ENCODE measurements at places on chromosomes 5 and 9. TPM values are rescaled to one million over a fixed set of nuclear protein-coding genes. Genes with fewer than 3 reads are reported as not detected.

DNA sequence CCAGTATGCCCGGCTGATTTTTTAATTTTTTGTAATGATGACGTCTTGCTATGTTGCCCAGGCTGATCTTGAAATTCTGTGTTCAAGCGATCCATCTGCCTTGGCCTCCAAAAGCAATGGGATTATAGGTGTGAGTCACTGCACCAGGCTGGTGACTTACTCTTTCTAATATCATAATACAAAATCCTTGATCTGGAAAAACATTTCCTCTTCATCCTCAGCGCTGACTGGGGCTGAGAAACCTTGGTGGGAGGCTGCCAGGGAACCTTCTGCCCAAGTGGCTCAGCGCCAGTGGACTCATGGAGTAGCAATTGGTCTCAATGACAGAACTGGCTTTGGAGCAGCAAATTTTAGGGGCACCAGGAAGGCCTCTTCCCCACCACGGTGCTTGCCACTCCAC lies 17.5 kb upstream of the SEMA4D start:
- H3K27ac ChIP-seq: no peak overlapping the region
- no peak overlapping the region for H3K4me3 ChIP-seq
- H3K4me1 ChIP-seq: peaks cover 8% of the 10 kb centered on the region
- H3K27me3 ChIP-seq: peaks cover 11% of the 10 kb centered on the region
- no peak for DNase-seq
- no peaks in the 10 kb centered on the region for H3K36me3 ChIP-seq

Gene TLE1
- total RNA-seq: 40.5 TPM

Gene FOXD4L6
- 0.48 TPM for total RNA-seq

GRCh38 chr9:36888551-36888950 lies 145.5 kb downstream of the PAX5 start:
- peaks cover 5% of the 10 kb centered on the region for H3K27me3 ChIP-seq
- H3K27ac ChIP-seq: no peak overlapping the region
- H3K36me3 ChIP-seq: no peaks in the 10 kb centered on the region
- no peak overlapping the region for H3K4me3 ChIP-seq

Gene GRIN1
- total RNA-seq: 0.14 TPM

Gene PGM5
- total RNA-seq: 0.43 TPM

DNA sequence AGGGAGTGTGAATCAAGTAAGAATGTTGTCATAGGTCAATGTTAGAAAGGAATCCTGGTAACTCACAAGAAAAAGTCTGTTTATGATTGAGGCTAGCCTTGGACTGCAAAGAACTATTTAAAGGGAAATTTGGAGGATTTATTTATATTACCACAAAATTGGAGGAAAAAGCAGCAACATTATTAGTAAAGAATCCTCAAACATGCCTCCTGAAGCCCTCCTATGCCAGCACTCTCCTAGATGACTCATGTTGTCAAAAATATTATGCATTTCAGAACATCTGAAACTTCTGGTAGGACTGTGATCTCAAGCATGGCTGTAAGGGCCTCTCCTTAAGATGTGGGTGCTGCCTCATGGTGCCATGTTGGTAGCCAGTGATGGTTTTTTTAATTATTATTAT lies 628.5 kb downstream of the CHSY3 start:
- no peak overlapping the region for H3K4me3 ChIP-seq
- H3K36me3 ChIP-seq: no peaks in the 10 kb centered on the region
- DNase-seq: no peak
- peaks cover 3% of the 10 kb centered on the region for H3K4me1 ChIP-seq

DNA sequence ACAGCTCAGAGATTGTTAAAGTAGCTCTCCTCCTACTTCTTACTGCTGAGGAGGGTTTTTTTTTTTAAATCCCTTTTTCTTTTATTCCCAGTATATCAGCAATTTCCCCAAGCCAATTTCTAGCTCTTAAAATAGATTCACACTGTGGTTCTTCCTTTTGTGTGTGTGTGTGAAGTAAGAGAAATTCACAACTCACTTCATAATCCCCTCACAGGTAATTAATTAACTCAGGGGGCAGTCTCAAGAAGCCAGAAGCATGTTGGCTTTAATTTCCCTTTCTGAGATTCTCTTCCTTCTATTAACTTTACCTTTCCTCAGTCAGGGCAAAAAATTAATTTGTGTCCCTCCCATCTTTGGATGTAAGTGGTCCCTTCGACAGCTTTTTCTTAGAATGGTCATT lies 71.0 kb upstream of the HMHB1 start:
- no peak overlapping the region for H3K4me3 ChIP-seq
- no peaks in the 10 kb centered on the region for H3K36me3 ChIP-seq
- peak overlapping the region; percentile 3 for H3K27ac ChIP-seq
- peaks cover 17% of the 10 kb centered on the region for H3K4me1 ChIP-seq
- no peaks in the 10 kb centered on the region for H3K27me3 ChIP-seq

DNA sequence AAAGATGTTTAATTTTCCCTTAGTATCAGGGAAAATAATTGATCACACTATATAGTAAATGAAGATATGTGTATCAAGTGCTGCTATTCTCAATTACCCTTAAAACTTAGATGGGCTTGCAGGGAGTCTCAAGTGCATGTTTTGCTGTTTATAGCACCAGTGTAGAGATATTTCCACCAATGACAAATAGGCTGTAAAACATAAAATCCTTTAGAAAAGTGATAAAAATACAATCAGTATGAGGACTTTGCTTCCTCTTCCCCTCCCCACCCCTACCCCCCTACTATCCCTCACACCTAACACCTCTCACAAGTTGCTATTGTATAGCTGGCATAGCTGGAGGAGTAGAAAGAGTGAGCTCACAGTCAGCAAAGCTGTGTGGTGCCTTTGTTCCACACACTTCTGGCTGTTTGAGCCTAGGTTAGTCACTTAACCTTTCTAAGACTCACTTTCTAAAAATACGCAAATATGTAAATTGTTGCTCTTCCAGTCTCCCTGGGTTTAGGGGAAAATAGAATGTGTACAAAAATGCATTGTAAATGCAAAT lies 93.1 kb downstream of the PDE4D start:
- no peaks in the 10 kb centered on the region for H3K36me3 ChIP-seq
- peaks cover 7% of the 10 kb centered on the region for H3K4me1 ChIP-seq
- H3K27me3 ChIP-seq: no peaks in the 10 kb centered on the region
- no peak for DNase-seq

DNA sequence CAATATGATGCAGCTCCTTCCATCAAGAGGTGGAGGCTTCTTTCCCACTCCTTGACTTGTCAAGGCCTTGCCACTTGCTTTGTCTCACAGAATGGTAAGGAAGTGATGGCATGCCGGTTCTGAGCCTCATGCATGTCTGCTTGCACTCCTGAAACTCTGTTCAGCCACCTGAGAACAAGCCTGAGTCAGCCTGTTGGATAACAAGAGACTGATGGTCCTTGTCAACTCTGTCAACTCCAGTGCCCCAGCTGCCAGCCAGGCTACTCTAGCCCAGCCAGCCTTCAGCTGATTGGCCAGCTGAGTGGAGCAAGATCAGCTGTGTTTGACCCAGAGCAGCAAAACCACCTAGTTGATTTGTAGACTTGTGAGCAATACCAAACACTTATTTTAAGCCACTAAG lies 4.4 kb upstream of the TENT4A start:
- peaks cover 2% of the 10 kb centered on the region for H3K27me3 ChIP-seq
- H3K4me3 ChIP-seq: no peak overlapping the region
- DNase-seq: no peak
- H3K27ac ChIP-seq: no peak overlapping the region
- peaks cover 24% of the 10 kb centered on the region for H3K4me1 ChIP-seq

DNA sequence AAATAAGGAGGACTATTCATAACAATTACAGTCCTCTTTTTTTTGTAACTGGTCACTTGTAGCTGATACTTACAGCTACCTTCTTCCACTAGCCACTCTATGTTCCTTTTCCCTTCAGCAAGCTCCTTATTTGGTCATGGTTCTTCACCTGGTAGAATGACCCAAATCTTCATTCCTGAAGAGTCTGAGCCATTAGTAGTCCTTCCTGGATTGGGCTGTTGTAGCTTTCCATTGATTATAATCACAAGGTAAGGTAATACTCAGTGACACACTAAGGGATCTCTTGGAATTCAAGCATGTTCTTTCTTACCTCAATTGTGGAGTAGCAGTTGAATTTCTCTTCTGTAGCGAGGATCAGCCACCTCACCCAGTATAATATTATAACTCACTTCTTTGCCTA lies 25.5 kb upstream of the ITGA2 start:
- no peaks in the 10 kb centered on the region for H3K4me1 ChIP-seq
- H3K4me3 ChIP-seq: no peak overlapping the region
- no peak for DNase-seq
- peaks cover 6% of the 10 kb centered on the region for H3K27me3 ChIP-seq
- H3K27ac ChIP-seq: no peak overlapping the region
- H3K36me3 ChIP-seq: peaks cover 3% of the 10 kb centered on the region

Gene CCDC152
- total RNA-seq: not detected

Gene CLINT1
- total RNA-seq: 53.8 TPM
